ENCODE measurements at places on chromosomes 7 and 10.

- no peak for DNase-seq
Observed at GRCh38 chr7:93194386-93194785, 31.9 kb downstream of the HEPACAM2 start.

GRCh38 chr10:110408943-110409342 is 88.8 kb upstream of the DUSP5 start:
- DNase-seq: no peak

DNA sequence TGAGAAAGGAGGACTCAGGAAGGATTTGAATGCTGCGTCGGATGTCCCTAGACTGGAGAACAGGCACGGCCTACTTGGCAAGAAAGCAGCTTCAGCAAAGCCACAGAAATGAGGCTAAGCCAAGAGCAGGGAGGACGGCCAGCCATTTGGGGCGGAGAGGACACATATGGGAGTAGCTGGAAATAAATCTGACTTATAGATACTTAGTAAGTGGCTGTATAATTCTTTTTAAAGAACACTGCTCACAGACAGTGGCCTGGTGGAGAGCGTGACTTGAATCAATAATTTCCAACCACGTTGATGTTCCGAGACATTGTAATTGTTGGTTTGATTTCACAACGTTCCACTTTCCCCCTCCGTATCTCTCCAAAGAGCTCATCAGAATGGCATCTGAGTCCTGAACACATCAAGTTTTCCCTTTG is 67.7 kb upstream of the JCAD start:
- no peak for DNase-seq

DNA sequence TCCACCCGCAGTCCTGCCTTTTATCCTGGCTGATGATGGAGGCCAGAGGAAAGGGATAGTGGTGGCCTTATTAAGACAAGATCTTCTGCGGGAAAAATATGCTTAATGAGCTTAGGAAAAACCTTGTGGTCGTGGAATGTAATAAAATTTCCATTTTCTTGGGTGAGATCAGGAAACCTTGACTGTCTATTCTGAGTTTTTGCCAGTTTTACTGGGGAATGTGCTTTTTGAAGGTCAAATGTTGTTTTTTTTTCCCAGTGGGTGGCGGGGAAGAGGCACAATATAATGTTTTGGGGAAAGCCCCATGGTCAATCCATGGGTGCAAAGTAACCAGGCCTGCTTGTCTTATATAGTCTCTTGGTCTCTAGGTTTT is 118.5 kb downstream of the CREB5 start:
- no peak for DNase-seq

GRCh38 chr10:91307489-91307888 is 87.0 kb downstream of the PCGF5 start:
- DNase-seq: no peak

- no peak for DNase-seq
Observed at GRCh38 chr7:118109607-118110006, 74.4 kb upstream of the LSM8 start.

GRCh38 chr7:130920122-130920521 is 186.1 kb upstream of the KLF14 start:
- no peak for DNase-seq

- DNase-seq: peak; percentile 36
Observed at GRCh38 chr7:44382459-44383265, 57.3 kb upstream of the CAMK2B start.

DNA sequence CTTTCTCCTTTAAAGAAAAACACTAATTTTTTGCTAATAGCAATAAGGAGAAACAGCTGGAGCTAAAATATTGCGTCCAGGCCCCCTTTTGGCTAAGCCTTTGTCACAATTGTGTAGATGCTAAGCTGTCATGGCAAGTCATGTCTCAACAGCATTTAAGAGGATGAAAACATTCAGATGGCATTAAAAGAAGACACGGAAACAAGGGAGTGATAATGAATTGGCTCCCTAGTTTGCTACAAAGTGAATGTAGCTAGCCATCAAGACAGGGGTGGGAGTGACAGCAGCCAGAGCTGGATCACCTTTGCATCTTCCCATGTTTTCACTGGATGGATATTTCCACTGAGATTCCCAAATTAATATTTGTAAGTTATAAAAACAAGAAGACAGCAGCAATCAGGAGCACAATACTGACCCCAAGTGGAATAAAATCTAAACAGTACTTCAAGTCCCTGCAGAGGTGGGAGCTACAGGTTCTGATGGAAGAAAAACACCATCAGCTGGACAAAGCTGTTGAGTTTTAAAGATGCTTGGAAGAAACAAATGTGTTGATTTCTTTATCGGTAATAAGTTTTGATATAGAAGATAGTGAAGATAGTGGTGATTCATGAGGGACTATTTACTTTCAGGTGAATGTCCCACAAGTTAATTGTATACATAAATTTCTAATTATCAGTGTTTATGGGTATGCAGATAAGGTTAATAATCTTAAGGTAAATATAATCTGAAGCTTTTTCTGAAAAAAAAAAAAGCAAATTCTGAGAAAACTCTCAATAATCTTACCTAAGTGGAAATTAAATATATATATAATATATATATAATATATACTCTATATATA is 129.4 kb downstream of the SLC16A9 start:
- no peak for DNase-seq

GRCh38 chr7:127824682-127825081 is 172.7 kb downstream of the SND1 start:
- DNase-seq: no peak

Measured in ecto neural progenitor cell (in vitro differentiated cells).